ENCODE measurements at places on chromosomes 3 and 15.

DNA sequence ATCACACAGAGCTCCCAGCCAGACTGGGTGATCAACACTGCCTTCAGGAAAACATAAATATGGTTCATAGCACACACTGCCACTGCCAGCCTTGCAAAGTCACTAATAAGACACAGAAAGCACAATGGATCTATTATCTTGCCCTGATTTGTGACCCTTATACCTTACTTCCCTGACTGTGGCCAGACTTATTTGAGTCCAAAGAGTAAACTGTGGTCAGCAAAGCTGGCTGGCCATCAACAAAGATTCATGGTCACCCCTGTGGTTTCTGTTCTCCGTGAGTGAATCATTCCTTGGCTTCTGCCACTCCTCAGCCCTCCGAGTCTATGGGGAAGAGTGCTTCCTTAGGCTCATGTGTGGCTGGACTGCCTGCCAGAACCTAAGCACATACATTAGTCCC is 437.7 kb downstream of the RAP2B start:
- DNase-seq = no peak

- DNase-seq = no peak
These were observed 12.8 kb downstream of the PXK start for GRCh38 chr3:58345457-58345856.

DNA sequence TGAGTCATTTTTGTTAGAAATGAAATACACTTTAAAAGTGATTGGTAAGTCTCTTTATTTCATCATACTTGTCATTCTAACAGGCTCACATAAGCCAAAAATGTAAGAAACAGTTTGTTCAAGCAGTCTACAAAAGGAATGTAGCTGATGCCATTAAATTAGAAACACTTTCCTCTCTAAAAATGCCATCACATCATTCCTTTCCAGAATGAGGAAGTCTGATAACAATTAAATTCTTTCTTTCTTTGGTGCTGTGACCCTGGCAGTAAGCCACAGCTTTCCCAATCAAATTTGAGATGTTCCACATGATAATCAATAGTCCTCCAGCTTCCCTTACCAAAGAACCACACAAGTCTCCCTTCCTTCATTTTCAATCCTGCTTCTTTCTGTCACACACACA is 9.4 kb upstream of the P2RY1 start:
- DNase-seq = no peak

DNA sequence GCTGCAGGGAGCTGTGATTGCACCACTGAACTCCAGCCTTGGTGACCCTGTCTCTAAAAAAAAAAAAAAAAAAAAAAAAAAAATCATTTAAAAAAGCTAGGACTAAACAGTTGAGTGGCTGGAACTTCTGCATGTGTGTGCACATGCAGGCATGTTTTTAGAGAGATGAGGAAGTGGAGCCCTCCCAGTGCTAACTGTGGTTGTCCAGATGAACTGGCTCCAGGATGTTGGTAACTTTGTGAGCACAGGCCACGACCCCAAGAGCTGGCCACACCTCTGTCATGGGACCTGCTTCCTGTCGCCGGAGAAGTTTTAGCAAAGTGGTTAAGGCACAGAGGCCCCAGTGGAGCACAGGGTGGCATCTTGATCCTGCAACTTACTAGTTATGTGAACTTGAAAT is 27.0 kb downstream of the CHCHD6 start:
- no peak for DNase-seq

DNA sequence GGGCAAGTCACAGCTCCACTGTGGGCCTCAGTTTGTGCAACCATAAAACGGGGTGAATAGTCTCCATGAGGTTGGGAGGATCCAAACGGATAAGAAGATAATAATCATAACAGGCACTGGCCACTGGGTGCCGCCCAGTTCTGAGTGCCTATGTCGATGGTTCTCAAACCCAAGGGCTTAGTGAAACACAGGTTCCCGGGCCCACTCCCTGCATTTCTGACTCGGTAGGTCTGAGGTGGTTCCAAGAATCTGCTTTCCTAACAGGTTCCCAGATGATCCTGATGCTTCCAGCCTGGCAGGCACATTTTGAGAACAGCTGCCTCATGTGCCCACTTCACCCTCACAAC is 21.2 kb downstream of the ALS2CL start:
- no peak for DNase-seq

GRCh38 chr15:97728791-97729190 is 231.7 kb upstream of the ARRDC4 start:
- no peak for DNase-seq
